Stromal cell of bone marrow (primary cell): ENCODE measurements at places on chromosomes 1 and 21.
A peak's percentile ranks its signal among the peaks of the same experiment; 100 is the strongest.

DNA sequence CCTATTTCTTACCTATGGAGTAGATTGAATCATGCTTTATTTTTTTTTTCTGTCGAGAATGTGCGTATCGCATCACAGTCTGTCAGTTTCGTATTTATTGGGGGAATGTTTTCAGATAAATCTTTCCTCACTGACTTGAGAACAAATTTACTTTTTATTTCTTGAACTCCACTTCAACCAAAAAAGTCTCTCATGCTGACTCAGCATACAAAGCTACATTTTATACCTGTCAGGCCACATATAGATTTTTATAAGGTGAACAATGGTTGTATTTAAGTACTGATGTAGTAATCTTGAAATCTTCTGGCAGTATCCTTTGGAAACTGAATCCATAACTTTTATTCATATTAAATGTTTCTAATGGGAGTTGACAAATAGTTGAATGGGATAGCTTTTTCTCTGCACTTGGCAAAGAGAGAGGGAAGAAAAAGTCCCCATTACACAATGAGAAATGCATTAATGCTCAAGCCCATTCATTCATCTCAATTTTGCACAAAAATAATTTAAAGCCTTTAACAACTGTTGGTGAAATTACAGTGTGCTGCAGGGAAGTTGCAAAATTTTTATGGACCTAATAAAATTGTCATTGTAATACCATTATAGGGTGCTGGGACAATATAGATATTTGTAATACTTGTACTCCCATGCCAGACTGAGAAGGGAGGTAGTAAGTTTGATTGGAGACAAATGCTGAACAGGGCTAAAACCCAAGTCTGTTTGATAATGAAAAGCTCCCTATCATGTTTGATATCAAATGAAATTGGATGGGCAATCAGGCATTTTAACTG lies 367.6 kb downstream of the HLX start:
- DNase-seq: no peak

GRCh38 chr1:79005945-79006344 lies 585 bp downstream of the ADGRL4 start:
- no peak for DNase-seq

DNA sequence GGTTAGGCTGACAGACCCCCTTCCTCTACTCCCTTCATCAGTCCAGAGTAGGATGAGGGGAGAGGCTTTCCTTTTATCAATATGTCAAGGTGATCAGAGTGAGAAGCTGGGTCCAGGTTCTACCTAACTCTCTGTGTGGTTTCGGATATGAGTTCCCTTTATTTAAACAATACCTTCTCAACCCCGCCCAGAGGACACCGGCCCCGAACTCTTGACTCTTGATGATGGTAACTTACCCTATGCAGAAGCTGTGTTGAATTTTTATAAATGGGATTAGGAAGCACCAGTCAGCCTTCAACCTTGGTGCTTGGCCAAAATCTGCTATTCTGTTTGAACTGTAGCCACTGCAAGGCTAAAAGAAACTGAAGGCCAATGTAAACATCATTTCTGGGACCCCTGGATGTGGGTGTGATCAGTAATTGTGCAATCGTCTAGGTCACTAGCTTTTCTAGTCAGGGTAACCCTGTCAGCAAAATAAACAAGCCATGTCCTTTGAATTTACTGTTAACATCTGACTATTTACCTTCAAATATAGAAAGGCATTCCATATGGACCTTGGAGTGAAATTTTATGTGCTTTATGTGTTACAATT lies 398.3 kb downstream of the SEC16B start:
- no peak for DNase-seq

DNA sequence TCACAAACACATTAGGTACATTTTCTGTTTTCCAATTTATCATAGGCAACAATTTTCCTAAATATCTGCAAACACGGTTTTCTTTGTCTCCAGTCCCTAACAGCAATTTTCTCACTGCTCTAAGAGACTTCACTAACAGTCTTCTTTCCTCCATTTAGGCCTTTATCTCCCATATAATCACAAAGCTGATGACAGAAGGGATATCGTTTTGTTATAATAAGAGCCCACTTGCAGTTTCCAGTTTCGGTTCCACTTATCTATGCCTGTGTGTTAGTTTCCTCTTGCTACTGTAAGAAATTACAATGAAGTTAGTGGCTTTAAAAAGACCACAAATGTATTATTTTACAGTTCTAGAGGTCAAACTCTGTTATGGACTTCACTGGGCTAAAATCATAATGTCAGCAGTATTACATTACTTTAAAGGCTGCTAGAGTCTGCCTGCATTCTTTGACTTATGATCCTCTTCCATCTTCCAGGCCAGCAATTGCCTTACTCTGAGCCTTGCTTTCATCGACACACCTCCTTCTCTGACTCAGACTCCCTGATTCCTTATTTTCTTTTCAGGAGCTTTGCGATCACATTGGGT lies 549.3 kb downstream of the NCAM2 start:
- DNase-seq: peak; percentile 1

- DNase-seq: peak; percentile 83
Observed at GRCh38 chr1:243287652-243288051, 31.8 kb downstream of the SDCCAG8 start.

- DNase-seq: no peak
Observed at GRCh38 chr1:202965422-202965821, 1.6 kb downstream of the CYB5R1 start.

- no peak for DNase-seq
Observed at GRCh38 chr1:163361123-163361934, 39.6 kb downstream of the NUF2 start.

DNA sequence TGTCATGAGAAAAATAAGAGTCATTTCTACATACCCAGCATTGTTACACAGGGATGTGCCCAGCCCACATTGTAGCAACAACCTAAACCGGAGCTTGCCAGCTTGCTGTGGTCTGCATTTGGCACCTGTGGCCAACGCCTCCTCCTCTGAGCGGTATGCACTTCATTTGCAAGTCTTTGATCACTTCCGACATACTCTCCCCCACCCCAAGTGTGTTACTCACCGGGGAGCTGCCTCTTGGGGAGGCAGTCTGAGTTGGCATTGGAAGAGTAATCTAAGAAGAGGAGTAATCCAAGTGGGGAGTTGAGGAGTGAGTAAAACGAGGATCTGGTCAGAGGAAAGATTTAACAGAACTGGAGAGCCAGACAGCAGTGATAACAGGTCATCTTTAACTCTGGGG lies 3.8 kb downstream of the BCL9 start:
- peak; percentile 67 for DNase-seq

DNA sequence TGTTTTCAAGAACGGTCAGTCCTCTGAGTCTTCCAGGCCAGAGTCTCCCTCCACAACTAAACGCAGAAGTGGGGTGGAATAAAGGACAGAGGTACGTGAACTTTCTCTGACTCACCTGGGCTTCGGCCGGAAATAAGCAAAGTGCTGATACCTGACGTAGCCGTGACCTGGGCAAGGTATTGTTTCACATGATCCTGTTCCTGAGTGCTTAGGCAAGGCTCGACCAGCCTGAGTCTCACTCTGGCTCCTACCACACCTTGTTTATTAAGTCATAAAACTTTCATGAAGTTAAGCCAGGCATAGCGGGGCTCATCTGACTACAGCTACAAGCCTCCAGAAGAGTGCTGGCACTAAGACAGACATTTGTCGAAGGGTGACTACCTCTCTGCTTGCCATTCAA lies 327.5 kb downstream of the SETD4 start:
- DNase-seq: no peak

DNA sequence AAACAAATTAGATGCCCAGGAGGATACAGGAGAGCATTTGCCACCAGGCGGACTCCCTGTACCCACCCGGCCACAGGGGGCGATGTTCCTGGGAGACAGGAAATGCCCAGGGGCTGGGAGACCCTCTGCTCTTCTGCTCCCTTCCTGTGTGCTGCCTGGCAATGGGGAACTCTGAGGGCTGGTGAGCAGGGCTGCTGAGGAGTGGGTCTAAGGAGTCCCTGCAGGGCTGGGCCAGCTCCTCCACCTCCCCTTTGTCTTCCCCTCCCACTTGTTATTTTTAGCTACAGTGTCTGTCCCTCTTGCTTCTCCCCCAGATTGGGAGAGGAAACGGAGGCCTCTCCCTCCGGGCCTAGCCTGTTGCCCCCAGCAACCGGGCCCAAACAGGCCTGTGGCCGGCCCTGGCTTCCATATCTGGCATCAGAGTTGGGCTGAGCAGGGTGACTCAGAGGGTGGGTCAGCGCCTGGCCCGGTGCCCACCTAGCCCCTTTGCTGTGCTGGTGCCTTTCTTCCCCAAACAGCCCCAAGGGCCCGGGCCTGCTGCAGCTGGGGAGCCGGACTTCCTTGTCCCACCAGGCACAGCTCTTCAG lies 11.6 kb downstream of the LMNA start:
- peak; percentile 97 for DNase-seq

- DNase-seq: peak; percentile 77
Observed at GRCh38 chr1:150149271-150150132, at the start of gene PLEKHO1. Gene PLEKHO1, plus strand, starts transcription at chr1:150149916. Its CDS starts 342 bp downstream, at chr1:150150258.

- peak; percentile 31 for DNase-seq
Observed at GRCh38 chr1:53107570-53108322, 34.7 kb downstream of the SLC1A7 start.

DNA sequence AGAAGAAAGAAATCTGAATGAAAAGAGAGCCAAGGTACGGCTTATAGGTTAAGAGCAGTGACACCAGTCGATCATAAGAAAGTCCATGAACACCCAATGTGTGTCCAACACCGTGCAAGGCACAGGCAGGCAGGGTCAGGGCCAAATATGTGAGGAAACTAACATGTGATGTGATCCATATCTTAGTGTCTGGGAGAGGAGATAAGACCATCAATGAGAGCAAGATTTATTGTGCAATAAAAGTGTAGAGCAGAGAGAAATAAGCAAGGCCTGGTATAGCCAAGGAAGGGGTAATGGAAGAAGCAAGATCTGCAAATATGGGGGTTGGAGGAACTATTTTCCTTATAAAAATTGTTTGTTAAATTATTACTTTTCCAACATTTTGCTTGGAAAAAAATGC lies 198.8 kb downstream of the CRB1 start:
- DNase-seq: no peak

- DNase-seq: no peak
Observed at GRCh38 chr1:151579436-151580225, 32.2 kb upstream of the SNX27 start.

GRCh38 chr1:164360265-164360664 lies 198.7 kb upstream of the PBX1 start:
- DNase-seq: no peak

GRCh38 chr1:38013227-38013622 lies 691 bp downstream of the UTP11 start:
- DNase-seq: no peak

DNA sequence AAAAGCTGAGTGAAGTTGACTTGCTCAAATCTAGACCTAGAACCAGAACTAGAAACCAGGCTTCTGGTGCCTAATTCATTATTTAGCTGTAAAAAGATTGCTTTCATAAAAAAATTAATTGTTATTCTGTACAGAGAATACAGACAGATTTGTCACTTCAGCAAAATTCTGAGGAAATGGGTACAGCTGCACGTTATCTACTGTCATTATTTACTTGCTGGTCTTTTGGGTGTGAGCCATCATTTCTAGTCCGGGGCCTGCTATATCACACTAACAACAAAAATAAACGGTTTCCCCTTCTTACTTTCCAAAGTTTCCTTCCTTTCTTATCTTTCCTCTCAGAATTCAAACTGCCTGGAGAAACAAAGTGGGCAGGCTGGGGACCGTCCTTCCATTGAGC lies 68.3 kb downstream of the PTGER3 start:
- no peak for DNase-seq

- DNase-seq: peak; percentile 31
Observed at GRCh38 chr1:199859491-199859933, 168.0 kb upstream of the NR5A2 start.

- no peak for DNase-seq
Observed at GRCh38 chr1:206774093-206774492, 1.8 kb upstream of the IL10 start.

GRCh38 chr1:12249181-12249580 lies 19.4 kb downstream of the VPS13D start:
- peak; percentile 55 for DNase-seq

- no peak for DNase-seq
Observed at GRCh38 chr1:89954401-89954800, 40.5 kb upstream of the ZNF326 start.

- DNase-seq: no peak
Observed at GRCh38 chr1:44860331-44860730, 17.3 kb upstream of the PTCH2 start.

DNA sequence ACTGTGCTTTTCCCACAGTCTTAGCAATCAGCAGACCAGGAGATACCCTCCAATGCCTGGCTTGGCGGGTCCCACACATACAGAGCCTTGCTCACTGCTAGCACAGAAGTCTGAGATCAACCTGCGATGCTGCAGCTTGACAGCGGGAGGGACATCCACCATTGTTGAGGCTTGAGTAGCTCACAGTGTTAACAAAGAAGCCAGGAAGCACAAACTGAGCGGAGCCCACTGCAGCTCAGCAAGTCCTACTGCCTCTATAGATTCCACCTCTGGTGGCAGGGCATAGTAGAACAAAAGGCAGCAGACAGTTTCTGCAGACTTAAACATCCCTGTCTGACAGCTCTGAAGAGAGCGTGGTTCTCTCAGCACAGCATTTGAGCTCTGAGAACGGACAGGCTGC lies 33.4 kb downstream of the MNDA start:
- no peak for DNase-seq

DNA sequence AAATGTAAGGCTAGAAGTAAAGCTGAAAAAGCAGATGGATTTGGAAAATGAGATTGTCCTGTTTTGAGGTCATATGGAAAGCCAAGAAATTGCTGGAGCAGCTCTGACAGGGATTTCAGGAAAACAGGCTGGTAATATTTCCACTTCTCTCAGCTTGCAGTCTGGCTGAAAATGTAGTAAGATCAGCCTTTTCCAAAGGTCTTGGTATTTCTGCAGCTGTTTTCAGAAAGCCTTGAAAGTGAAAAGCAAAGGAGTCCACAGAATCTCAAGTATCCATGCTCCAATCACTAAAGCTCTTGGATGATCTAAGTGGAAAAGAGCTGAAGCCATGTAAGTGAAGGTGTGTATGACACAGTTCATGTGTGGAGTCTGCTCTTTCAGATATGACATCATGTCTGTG lies 41.6 kb upstream of the APOBEC4 start:
- DNase-seq: no peak

DNA sequence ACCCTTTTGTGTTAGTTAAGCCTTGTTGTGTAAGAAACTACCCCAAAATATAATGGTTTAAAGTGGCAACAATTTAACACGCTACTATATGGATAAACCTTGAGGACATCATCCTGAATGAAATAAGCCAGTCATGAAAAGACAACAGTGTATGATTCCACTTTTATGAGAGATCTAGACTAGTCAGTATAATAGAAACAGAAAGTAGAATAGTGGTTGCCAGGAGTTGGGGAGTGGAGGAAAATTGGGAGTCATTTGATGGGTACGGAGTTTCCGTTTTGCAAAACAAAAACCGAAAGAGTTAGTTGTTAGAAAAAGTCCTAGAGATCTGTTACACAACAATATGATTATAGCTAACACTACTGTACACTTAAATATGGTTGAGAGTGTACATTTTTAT lies 16.0 kb upstream of the CHIA start:
- peak; percentile 71 for DNase-seq

GRCh38 chr1:115428676-115429075 lies 90.6 kb upstream of the NGF start:
- no peak for DNase-seq

DNA sequence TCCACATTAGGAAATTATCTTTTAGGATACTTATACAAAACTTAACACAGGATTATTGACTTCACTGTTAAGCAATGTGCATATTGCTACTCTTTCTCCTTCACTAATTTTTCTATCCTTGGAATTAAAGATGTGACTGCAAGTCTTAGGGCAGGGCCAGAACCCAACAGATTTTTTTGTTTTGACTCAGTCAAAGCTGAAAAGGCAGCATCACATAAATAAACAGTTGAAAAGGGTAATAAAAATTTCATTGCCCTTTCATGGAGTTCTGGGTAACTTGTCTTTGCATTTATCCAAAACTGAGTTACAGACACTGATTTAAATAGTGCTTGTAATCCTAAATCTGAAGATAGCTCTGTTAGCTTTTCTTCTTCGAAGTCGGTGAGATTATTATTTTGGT lies 1.9 kb upstream of the TMEM35B start:
- DNase-seq: peak; percentile 11
